ENCODE measurements at places on chromosomes 5 and 9.

DNA sequence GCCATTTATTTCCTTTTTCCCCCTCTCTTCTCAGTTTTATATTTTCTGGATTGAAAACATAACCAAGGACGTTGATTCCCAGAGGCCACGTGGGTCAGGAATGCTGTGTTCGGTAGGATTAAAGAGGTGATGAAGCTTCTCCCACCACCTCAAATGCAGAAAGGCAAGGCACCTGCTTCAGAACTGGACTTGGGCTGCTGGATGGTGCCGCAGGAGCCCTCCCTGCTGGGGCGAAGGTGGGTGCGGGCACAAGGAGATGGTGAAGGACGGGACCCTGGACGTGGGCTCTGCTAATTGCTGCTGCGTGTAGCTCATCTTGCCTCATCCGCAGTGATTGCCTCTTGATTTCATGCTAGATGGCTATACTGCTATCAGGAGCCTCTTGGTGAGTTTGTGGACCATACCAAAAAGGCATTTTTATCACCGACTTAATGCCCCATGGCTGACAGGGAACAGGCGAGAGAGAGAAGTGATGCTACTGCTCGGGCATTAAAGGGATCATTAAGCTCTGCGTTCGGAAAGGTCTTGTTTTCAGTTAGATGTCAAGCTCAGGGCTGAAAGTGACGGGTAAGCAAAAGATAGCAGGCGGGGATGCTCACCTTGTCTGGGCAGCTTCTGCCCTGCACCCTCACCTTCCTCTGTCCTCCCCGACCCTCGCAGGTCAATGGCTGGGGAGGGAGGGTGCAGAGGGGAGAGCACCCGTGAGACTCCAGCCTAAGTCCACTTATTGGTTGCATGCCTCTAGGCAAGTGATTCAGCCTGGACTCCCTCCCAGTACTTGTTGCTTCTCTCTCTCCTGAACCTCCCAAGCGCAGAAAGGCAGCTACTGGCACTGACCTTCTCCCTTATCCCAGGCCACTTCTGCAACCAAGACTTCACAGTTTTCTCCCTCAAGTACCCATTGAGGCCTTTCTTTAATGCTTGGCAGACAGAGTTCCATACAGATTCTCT, 71.6 kb upstream of the FSTL4 start:
- DNase-seq, result no peak

DNA sequence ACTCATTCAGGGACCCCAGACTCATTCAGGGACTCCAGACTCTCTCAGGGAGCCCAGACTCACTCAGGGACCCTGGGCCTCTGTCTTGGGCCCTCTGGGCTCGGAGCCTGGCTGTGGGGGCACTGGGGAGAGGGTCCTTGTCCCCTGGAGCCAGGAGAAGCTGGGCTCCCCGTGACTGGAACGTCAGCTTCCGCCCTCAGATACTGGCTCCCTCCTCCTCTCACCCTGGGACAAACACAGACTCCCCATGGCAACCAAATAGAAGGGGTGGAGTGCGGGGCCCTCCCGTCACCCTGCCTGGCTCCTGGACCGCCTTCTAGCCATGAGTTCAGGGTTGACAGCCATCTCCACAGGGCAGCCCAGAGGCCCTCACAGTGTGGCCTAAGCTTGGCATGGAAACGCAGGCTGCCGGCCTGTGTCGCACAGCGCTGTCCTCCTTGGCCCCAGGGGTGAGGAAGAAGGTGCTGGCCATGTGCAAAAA, 27.6 kb downstream of the ZDHHC11B start:
- DNase-seq, result no peak

- no peak for DNase-seq
Measured at GRCh38 chr9:82410306-82410705, 421.7 kb downstream of the SPATA31D1 start.

GRCh38 chr5:81688215-81688614, 62.7 kb downstream of the SSBP2 start:
- no peak for DNase-seq

GRCh38 chr9:38380872-38381534, 11.5 kb upstream of the ALDH1B1 start:
- DNase-seq, result no peak
